ENCODE measurements at places on chromosomes 4 and X.
A peak's percentile ranks its signal among the peaks of the same experiment; 100 is the strongest.

GRCh38 chr4:107818301-107818910 is 6.3 kb upstream of the SGMS2 start:
- DNase-seq = no peak

GRCh38 chr4:85905761-85906160 is 430.8 kb downstream of the ARHGAP24 start:
- peak; percentile 50 for DNase-seq

GRCh38 chr4:183867247-183867646 is 37.9 kb upstream of the STOX2 start:
- no peak for DNase-seq

GRCh38 chr4:145670422-145670821 is 9.5 kb upstream of the C4orf51 start:
- no peak for DNase-seq

GRCh38 chr4:186109245-186109644 is 4.7 kb downstream of the FAM149A start:
- DNase-seq = no peak

GRCh38 chr4:95838192-95838591 is 1.7 kb upstream of the PDHA2 start:
- no peak for DNase-seq

GRCh38 chrX:27591938-27592337 is 1.8 kb downstream of the DCAF8L2 start:
- DNase-seq = no peak

DNA sequence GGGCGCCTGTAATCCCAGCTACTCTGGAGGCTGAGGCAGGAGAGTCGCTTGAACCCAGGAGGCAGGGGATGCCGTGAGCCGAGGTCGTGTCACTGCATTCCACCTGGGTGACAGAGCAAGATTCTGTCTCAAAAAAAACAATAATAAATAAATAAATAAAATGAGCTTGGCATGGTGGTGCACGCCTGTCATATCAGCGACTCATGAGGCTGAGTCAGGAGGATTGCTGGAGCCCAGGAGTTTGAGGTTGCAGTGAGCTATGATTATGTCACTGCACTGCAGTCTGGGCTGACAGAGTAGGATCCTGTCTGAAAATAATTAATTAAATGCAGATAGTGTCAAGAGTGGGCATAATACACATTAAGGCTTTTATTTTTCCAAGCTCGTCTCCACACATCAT is 77.5 kb downstream of the DHRSX start:
- peak; percentile 6 for DNase-seq

GRCh38 chr4:99723612-99724011 is 66.0 kb upstream of the C4orf54 start:
- DNase-seq = peak; percentile 94

- no peak for DNase-seq
These were observed 69.4 kb upstream of the CLCN4 start for GRCh38 chrX:10087391-10087790.

- DNase-seq = no peak
These were observed 222.3 kb upstream of the HS3ST1 start for GRCh38 chr4:11650801-11651596.

- DNase-seq = no peak
These were observed 73.3 kb downstream of the TASL start for GRCh38 chrX:30504309-30504708.

- no peak for DNase-seq
These were observed 68.3 kb upstream of the ATOH1 start for GRCh38 chr4:93760284-93760683.

DNA sequence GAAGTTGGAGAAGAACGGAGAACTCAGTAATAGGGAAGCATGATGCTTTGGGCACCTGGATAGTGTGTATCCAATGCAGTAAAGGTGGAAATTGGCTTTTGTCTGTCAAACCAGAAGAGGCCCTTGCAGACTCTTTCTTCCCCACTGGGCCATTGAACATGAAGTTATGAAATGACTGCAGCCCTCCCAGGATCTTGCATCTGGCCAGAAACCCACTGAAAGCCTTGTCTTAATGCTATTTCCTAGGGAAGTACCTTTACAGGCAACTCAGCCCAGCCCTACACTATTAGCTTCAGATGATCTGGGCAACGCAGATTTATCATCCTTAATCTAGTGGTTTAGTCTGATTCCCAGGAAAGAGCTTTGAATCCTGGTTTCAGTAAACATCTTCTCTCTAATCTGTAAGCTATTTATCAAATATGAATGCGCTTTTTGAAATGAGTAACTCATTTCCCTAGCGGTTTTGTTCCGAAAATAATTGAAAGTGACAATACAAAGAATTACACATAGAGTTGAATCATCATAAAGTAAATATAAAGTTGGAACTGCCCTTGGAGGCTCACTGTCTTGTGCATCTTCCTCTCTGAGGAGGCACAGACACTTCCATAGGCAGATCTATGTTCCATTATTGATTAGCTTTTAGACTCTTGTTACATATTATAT is 464.1 kb downstream of the IDS start:
- DNase-seq = no peak

DNA sequence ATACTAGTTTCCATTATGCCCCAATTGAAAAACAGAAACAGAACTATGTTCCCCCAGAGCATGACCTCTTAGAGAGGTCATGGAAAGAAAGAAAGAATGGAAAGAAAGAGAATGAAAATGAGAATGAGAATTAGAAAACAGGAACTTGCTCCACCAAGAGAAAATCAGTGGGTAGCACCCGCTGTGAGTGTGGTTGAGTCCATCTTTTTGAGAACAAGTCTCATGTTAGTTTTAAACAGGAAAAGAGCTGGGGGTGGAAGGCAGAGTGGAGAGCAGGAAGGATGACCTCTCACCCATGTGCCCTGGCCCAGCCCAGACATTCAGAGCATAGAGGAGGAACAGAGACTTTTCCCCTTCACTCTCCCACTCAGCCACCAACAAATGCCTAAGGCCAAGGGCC is 4.9 kb downstream of the GSX2 start:
- DNase-seq = no peak

DNA sequence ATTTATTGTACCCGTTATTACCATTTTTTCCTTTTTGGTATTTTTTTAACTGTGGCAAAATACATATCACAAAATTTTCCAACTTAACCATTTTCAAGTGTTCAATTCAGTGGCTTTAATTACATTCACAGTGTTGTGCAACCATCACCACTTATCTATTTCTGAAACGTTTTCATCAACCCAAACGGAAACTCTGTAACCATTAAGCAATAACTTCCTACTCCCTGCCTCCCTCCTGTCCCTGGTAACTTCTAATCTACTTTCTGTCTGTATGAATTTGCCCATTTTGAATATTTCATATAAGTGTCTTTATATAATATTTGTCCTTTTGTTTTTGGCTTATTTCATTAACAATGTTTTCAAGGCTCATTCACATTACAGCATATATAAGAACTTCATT is 57.4 kb upstream of the MSN start:
- DNase-seq = no peak

GRCh38 chr4:7516096-7516772 is 81.5 kb upstream of the PSAPL1 start:
- no peak for DNase-seq

DNA sequence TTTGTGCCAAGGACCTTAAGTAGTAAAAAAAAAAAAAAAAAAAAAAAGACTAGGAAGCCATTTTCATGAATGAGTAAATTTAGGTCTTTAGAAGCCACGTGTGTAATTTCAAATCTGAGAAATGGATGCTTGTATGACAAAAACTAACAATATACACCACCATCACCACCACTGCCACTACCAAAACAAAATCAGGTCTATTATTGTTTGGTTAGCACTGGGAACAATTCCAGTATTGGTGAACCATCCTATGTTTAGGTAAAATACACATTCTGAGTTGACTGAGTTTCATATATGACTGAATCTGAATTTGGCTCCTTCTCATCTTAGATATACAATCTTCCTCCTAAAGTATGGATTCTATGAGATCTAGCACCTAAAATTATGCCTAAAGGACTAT is 8.8 kb upstream of the TMSB4X start:
- DNase-seq = no peak

- peak; percentile 21 for DNase-seq
These were observed 93.3 kb downstream of the ANXA3 start for GRCh38 chr4:78644744-78645330.

DNA sequence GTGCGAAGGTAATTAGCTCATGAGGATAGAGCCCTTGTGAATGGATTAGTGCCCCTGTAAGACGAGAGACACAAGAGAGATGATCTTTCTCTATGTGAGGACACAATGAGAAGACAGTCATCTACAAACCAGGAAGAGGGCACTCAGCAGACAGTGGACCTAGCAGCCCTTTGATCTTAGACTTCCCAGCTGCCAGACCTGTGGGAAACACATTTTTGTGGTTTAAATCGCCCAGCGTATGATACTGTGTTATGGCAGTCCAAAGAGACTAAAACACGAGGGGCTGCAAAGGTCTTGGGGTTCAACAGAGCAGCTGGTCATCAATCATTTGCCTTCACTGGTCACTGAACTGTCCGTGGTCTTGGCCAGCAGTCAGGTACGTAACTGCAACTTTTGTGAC is 9.2 kb upstream of the SYNPO2 start:
- no peak for DNase-seq

GRCh38 chr4:6079965-6080364 is 61.7 kb upstream of the C4orf50 start:
- no peak for DNase-seq

GRCh38 chr4:158259955-158260575 is 49.8 kb downstream of the TMEM144 start:
- DNase-seq = peak; percentile 3

DNA sequence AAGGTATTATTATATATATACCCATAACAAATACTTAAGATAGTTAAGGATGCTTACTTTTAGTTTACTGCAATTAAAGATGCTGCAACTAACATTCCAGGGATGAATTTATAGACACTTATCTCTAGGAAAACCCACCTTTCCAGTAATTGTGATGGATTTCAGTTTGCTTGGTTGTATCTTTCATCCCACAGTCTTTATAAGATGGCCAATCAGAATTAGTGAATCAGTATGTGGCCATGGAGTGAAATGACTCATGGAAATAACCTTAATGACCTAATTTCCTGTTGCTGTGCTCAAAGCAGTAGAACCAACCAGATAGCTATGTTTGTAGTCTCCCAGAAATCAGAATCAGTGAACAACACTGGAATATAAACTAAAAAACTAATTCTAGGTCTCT is 26.4 kb downstream of the MOSPD2 start:
- DNase-seq = no peak

GRCh38 chr4:185217408-185217975 is 8.1 kb downstream of the SNX25 start:
- no peak for DNase-seq

- DNase-seq = no peak
These were observed 30.8 kb upstream of the CXCL8 start for GRCh38 chr4:73709451-73710033.

GRCh38 chrX:133375615-133376340 is 39.5 kb downstream of the GPC4 start:
- DNase-seq = no peak

- peak; percentile 83 for DNase-seq
These were observed 17.9 kb upstream of the NSUN7 start for GRCh38 chr4:40731792-40732245.

- no peak for DNase-seq
These were observed 3.6 kb downstream of the HMGB2 start for GRCh38 chr4:173330590-173330989.

GRCh38 chr4:56817840-56818491 is 3.5 kb downstream of the SPINK2 start:
- no peak for DNase-seq

- DNase-seq = no peak
These were observed 5.7 kb downstream of the CD99 start for GRCh38 chrX:2696698-2697215.

- no peak for DNase-seq
These were observed 37.9 kb upstream of the NAP1L5 start for GRCh38 chr4:88735564-88735963.

DNA sequence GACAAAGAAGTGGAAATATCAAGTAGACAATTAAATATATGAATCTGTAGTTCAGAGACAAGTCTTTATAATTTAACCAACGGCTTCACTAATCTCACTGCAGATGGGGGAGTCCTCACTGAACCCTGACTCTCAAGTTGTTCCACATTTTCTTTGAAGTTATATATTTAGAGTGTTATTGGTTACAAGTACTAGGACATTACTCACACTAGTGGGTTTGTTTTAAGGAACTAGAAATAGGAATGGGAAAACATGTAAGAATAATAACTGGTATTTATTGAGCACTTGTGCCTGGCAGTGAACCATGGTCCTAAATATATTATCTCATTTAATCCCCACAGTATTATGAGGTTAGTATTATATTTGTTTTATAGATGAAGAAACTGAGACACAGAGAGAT is 22.0 kb downstream of the MND1 start:
- no peak for DNase-seq

GRCh38 chrX:79081895-79082512 is 62.5 kb upstream of the GPR174 start:
- DNase-seq = no peak

GRCh38 chrX:11757719-11758399 is at the start of gene MSL3:
MSL3 (plus strand) TSS chrX:11758237; CDS start chrX:11758264, 27 bp downstream.
- peak; percentile 22 for DNase-seq

- DNase-seq = no peak
These were observed 1375.3 kb downstream of the PCDH18 start for GRCh38 chr4:136156947-136157346.

DNA sequence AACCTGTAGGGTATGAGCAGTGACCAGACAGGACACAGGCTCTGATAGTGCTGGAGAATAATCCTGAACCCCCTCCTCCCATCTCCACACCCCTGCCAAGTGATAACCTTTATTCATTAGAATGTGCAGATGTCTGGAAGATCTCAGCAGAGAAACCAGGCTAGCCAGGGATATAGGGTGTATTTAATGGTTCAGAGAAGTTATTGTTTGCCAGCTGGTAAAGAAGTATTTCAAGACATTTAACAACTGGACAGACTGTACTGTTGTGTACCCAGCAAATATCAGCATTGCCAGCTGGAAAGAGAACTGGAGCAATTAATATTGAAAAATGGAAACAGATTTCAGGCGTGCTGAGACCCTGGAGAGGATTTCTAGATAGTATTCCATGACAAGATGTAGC is 94.5 kb downstream of the RASGEF1B start:
- DNase-seq = no peak

DNA sequence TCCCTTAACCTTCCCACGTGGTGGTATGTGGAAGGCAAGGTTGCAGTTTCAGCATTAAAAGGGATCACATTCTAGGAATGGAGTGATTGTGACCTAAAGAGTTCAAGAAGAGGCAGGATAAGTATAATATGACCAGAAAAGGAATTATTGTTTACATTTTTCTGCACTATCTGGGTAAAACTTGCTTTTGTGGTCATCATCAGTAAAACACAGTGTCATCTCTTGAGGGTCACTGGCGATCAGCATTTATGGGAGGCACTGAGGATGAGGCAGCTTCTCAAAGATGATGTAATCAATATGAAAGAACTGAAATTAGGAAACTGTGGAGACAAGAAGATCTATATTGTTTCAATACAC is 88.7 kb downstream of the CFAP299 start:
- no peak for DNase-seq

- DNase-seq = no peak
These were observed 373.6 kb downstream of the MAPK10 start for GRCh38 chr4:85986266-85986665.
